ENCODE measurements at places on chromosomes 2 and 18.

GRCh38 chr2:144490857-144491256, 29.1 kb downstream of the ZEB2 start:
- DNase-seq, result no peak

DNA sequence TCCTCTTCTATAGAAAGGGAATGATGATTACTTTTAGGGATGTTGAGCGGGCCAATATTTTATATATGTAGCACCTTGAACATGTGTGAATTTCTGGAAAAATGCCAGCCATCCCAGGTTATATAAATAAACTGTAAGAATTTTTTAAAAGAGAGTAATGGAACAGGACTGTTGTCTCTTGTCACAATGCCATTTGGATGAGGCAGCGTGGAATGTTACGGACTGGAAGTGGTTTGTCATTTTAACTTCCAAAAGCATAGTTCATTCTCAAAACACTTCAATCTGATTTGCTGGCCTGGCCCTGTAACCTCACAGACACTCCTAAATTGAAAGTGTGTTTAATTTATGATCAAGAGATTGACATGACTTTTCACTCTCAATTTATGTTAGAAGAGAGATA, 70.8 kb downstream of the TPGS2 start:
- no peak for DNase-seq

DNA sequence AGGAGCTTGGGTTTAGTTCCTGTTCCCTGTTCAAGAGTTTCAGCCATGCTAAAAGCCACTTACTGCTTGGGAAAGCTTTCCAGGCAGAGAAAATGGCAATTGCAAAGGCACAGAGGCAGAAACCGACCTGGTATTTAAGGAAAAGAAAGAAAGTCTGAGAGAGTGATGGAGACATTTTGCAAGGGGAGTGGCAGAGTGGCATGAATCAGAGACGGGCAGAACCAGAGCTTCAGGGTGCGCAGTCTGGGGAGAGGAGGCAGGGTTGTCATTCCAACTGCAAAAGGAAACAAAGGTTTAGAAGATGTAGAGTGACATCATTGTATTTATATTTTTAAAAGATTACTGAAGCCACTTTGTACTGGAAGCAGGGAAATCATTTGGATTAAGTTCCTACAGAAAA, 14.9 kb upstream of the GNAL start:
- DNase-seq, result no peak

DNA sequence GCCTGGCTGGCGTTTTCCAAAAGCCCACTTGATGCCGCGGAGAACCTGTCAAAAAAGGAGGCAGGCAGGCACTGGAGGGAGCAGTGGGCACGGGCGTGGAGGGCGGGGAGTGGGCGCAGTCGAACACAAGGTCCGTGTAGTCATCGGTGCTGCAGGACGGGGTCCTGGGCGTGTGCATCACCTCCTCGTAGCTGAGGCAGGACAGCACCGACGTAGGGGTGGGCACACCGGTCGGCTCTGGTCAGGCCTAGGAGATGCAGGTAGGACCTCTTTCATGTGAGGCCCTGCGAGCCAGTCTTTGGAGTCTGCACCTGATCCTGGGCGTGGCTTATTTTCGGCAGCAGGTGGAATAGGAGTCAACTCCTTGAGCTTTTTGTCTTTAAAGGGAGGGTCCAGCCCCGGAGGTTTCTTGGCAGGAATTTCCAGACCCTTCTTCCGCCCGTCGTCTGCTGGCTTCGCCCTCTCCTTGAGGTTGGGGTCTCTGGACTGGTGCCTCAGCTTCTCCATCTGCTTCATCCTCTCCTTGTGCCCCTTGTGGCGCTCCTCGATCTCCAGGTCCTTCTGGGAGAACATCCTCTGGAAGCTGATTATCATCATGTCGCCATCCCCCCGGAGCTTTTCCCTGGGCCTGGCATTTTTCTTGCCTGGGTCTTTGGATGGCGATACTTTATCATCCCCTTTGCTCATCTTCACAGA, 892.5 kb upstream of the LRRTM1 start:
- no peak for DNase-seq

GRCh38 chr2:178229927-178230326, 35.6 kb downstream of the OSBPL6 start:
- DNase-seq, result no peak

GRCh38 chr2:230862292-230862691, 2.5 kb upstream of the ITM2C start:
- no peak for DNase-seq

GRCh38 chr2:70947556-70948184, 12.0 kb downstream of the ATP6V1B1 start:
- no peak for DNase-seq

DNA sequence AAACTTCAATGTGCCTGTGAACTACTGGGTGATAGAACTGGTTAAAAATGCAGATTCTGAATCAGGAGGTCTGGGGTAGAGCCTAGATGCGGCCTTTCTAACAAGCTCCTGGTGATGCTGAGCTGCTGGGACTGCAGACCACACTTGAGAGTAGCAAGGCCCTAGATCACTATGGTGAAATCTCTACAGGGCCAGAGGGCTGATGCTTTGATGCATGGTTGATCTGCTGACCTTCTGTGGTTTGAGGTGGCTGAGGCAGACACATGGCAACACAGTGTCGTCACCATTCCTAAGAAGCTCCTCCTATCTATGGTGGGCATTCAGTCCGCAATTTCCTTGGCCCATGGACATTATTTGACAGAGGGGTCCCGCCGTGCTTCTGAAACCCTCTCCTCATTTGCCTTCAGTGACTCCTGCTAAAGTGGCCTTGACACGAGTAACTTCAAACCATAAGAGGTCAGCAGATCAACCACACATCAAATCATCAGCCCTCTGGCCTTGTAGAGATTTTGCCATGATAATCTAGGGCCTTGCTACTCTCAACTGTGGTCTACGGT, 19.8 kb downstream of the CCDC68 start:
- no peak for DNase-seq

GRCh38 chr18:58545338-58546296, 83.3 kb downstream of the ALPK2 start:
- no peak for DNase-seq

- DNase-seq, result no peak
These were observed 22.8 kb upstream of the IL37 start for GRCh38 chr2:112887964-112888749.

- DNase-seq, result no peak
These were observed 201.0 kb downstream of the PMAIP1 start for GRCh38 chr18:60100778-60101177.

DNA sequence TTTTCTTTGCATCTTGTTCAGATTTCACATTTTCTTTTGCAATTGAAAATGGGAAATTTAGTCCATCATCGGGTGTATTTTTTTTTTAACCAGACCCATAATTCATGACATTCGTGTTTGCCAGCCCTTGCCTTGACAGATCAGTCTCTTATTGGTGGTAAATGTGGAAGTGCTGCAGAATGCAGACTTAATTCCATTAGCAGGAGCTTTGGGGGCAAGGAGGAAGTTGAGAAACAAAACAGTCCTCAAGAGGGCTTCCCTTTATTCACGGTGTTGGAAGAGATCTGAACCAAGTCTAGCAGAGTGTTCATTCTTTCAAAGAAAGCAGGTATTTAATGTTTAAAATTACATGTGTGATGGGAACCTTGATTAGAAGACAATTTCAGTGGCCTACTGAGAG, 16.6 kb upstream of the RPE start:
- no peak for DNase-seq

GRCh38 chr2:215680605-215681598, 245.0 kb upstream of the FN1 start:
- DNase-seq, result no peak

DNA sequence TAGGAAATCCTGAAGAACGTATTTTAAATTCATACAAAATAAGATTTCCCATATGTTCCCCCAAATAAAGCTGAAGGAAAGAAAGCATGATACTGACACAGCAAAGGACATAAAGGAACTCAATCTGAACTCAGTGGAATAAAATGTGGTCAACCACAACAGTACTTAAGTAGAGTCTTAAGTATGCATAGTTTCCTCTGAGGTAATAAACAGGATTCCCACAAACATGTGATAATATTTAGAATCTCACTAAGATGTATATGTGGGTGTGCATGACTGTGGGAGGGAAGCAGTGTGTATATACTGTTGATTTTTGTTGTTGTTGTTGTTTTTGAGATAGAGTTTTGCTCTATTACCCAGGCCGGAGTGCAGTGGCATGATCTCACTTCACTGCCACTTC, 69.3 kb downstream of the NOL10 start:
- DNase-seq, result no peak

GRCh38 chr2:105400138-105400540, 1.3 kb upstream of the FHL2 start:
- no peak for DNase-seq

DNA sequence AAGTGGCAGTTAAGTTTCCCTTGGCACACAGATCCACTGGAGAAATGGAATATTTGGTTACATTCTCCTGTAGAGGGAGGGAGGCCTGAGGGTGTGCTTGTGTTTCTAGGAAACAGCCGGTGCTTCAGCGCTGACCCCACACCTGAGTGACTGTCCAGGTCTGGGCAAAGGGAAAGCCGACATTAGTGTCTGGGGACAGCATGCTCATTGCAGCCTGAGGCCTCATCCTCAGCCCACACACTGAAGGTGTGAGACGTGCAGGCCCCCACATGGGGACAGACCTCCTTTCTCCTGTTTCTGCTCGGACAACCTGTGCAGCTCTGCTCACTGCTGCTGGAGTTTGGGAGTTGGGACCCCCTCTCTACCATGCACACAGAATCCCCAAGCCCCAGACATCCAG, 178.3 kb downstream of the ACKR3 start:
- DNase-seq, result no peak

- no peak for DNase-seq
These were observed 2.0 kb downstream of the SMAD2 start for GRCh38 chr18:47928466-47928865.

DNA sequence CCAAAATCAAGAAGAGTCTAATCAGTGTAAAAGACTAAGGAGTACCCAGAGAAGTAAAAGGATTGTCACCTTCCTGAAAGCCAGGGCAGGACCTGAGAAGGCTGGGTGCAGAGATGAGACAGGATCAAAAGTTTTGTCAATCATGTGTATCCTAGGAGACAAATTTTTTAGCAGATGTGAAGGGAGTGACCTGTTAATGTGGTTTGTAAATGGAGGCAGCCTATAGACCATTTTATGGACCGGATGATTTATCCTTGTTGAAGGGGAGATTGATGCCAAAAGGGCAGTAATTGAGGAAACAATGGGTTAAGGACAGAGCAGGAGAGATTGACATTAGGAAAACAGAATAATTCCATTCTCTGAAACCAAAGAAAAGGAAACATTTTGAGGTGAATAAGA, 813 bp downstream of the NDC80 start:
- DNase-seq, result no peak

DNA sequence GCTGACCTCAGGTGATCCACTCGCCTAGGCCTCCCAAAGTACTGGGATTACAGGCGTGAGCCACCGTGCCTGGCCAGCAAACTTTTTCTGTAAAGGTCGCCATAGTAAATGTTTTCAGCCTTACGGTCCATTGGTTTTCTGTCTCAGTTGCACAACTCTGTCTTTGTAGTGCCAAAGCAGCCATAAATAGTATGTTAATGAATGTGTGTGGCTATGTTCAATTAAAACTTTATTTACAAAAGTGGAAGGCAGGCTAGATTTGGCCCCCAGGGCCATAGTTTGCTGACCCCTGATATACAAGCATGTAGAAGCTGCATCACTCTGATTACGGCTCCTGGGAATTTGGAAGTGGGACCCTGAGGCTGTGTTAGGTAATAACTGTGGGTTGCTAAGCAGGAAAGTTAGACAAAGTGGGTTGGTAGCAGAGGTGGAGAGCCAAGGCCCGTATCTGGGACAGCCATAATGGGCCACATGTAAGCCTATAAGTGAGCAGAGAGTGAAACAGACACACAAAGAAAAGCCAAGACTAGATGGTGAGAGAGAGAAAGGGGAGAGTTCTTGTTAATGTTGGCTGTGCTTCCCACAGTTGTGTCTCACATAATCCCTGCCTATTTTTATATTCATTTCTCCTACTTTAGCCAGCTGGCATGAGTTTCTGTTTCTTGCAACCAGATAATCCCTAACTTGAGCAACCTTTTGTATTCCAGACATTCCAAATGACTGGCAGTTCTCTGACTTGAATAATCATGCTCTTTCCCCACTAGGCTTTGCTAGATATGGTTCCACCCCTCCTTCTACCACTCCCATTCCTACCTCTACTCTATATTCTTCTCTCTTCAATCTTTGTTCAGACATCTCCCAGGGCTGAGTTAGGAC, 223.3 kb upstream of the STON1 start:
- no peak for DNase-seq

DNA sequence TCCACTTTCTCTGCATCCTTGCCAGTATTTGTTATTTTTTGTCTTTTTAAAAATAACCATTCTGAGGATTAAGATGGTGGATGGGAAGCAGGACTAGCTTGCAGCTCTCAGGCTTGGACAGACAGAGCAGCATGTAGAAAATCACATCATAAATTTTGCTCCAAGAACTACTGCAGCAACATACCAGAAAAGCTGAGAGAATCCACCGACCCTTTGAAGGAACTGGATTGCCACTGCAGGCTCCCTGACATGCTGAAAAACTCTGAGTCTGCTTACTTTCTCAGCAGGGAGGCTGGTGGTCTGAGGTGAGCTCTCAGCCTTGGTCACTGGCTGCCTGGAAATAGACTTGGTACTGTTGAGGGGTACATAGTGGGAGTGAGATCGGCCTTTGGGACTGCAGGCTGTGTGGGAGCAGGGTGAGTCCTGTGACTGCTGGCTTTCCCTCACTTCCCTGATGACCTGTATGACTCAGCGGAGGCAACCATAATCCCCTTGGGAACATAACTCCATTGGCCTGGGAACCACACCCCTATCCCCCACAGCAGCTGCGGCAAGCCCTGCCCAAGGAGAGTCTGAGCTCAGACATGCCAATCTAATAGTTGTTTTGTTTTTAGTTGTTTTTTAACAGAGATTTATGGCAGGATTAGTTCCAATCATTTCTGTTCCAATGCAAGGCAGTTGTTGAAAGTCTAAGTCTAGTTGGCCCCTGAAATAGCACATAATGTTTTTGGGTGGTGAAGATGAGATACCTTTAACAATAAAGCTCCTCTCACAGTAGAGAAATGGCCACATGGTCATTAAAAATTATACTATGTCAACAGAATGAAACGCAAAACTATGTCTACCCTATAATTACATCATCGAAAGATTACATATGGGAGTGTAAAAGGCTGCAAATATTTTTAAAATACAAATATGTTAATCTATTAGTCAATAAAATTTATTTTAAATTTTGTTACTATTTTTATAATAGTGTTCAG, 414.2 kb upstream of the CHAC2 start:
- no peak for DNase-seq

GRCh38 chr2:197558393-197558792, 42.5 kb downstream of the MOB4 start:
- no peak for DNase-seq

GRCh38 chr18:711657-712400, 601 bp downstream of the ENOSF1 start:
- DNase-seq, result peak; percentile 64

DNA sequence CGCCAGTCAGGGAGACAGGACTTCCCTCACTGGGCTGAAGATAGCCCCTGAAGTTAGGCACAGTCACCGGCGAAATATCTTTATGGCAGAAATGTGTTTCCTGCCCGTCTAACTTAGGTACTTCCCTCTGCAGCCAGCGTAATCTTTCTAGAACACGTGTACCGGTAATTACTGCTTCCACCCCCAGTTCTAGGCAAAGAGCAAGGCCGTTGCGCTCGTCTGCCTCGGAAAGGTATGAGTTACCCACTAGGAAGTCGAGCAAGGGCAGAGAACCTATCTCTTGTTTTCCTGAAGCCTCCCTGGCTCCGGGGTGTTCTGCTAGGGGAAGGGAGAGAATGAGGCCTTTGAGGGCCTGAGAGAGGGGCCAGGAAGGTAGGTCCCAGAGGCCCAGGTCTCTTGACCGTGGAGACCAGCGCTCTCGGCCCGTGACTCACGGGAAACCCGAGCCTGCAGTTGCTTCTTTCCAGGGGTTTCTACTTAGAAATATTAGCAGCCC, 70.0 kb downstream of the TWSG1 start:
- DNase-seq, result no peak

Measured in activated CD8-positive, alpha-beta memory T cell treated with anti-CD3 and anti-CD28 coated beads for 4 hours (primary cell).